Left hindlimb (tissue), 1 donor: ENCODE measurements at places on chromosomes 1 and 21.

DNA sequence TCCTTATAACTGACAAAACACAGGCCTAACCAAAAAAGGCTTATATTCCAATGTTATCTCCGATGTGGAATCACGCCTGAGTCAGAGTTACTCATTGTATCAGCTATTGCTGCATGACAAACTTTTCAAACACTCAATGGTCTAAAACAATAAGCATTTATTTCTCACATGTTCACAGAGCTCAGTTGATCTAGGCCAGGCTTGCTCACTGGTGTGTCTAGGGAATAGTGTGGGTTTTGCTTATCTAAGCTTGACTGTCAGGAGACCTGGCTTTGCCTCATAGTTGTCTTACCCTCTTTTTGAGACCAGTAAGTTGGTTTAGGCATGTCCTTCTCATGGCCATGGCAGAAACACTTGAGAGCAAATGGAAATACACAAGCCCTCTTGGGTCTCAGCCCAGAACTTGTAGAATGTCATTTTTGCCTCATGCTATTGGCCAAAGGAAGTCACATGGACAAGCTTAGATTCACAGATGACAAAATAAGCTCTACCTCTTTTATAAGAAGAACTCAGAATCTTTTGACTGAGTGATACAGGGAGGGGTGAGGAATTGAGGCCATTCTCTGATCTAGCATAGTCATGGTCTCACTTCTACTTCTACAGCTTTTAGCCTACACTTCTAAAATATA, 130.8 kb downstream of the HMCN1 start:
- no peak for DNase-seq

- DNase-seq, result peak; percentile 46
Measured at GRCh38 chr1:31122101-31122735, 56.7 kb upstream of the PUM1 start.

- peak; percentile 48 for DNase-seq
Measured at GRCh38 chr1:1419813-1420653, 1.0 kb downstream of the ANKRD65 start.

DNA sequence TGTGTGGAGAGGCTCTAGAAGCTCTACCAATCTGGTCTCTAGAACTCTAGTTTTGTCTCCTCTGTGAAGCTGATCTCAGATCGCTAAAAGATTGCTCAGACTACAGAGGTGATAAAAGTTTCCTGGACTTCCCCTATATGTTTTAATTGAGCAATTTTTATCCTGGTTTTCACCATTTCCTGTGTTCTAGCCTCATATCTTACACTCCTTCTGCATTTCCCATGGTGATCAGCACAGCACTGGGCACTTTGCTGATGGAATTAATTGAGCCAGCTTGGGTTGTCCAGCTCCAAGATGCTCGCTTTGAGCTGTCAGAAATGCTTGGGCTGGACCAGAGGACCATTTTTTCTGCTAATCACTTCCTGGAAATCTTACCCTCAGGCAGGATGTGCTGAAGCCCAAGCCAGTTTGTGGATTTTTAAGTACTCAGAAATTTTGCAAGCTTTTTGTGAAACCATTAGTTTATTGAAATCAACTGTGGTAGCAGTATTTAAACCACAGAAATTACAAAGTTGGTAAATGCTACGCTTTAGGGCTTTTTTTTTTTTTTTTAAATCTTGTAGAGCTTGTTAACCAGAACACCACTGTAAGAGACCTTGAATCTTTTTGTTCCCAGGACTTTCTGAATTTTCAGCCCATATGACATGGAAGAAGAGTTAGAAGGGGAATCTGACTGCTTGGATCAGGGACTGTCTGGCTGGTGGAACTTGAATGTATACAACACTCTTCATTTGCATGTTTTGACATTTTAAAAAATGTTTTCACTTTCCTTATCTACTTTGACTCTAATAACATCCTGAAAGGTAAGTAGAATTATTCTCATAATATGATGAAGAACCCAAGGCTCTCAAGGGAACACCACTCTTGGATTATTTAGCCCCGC, 28.4 kb downstream of the CD48 start:
- DNase-seq, result no peak

DNA sequence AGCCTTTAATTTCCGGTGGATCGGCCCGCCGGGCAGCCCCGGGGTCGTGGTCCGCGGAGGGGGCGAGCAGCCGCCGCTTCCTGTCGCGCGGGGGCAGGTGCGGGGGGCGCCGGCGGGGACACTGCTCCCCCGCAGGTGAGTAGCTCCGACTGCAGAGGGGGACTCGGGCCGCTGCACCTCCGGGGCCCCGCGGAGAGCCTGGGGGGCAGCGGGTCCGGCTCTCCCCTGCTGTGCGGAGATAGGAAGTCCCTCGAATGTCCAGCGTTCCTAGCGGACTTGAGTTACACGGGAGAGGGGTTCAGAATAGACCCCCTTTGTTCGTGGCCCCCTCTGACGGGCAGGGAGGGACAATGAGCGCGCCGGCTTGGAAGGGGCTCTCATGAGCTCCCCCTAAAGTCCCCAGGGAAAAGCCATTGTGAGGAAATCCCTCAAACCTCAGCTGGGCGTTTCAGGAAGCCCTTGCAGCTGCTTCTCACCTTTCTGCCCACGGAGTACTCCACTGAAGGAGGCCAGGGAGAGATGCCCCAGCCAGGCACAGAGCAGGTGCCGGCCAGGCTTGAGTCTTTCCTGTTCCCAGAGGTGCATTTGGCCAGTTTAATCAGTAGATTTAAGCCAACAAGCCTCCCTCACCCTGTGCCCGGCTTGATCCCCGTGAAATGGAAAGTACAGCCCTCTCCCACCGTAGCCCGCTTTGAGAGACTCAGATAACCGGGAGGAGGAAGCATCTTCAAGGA, 925 bp downstream of the PDE9A start:
- no peak for DNase-seq

- no peak for DNase-seq
Measured at GRCh38 chr1:160427625-160428024, 27.3 kb downstream of the VANGL2 start.

DNA sequence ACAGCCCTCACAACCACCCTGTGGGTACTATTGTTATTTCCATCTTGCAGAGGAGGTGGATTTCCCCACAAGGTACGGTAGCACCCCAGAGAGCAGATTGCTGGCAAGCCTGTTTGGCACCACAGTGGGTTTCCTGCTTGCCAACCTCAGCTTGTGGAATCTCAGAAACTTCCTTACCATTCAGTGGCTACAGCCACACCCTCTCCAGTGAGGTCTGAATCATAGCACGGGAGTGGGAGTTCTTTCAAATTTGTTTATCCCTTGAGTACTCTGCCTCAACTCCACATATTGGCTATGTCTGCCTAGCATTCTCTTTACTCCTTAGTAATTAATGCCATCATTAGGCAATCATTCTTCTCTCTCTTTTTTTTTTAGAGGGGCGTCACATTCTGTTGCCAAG, 162.1 kb downstream of the PTPRU start:
- DNase-seq, result no peak

DNA sequence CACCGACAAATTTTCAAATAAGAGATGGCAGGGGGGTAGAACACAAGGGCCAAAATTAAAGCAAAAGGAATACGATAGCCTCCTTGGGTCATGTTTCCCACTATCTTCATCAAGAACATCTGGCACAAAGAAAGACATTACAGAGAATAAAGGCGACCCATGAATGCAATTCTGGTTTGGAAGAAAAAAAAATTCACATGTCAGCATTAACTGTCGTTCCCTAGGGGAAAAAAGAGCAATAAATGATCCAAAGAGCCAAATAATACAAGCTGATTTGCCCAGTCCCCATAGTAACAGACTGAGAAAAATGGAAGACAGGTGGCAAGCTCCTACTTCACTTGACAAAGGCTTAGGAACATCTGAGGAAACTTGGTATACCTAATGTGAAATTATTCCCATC, 4.5 kb downstream of the STIL start:
- DNase-seq, result no peak

- no peak for DNase-seq
Measured at GRCh38 chr1:33119532-33120217, 38.7 kb downstream of the AZIN2 start.

DNA sequence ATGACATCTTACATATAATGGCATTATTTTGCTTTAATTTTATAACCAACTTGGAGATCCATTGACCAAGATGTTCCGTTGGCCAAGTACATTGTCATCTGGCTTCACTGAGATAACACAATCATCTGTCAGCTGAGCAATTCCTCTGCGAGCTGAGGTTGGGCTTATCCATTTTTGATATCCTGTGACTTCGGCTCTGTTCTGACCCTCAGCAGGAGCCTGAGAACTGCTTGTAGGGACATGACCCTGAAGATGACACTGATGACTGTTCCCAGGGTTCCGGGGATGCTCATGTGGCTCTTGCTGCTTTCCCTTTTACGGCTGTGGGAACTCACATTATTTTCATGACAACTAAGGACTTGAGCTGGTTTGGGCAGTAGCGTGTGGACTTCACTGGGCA, 51.2 kb downstream of the TLR5 start:
- no peak for DNase-seq

- peak; percentile 73 for DNase-seq
Measured at GRCh38 chr1:32180186-32181060, 948 bp downstream of the TXLNA start.
